ENCODE measurements at places on chromosomes 3 and 15.

DNA sequence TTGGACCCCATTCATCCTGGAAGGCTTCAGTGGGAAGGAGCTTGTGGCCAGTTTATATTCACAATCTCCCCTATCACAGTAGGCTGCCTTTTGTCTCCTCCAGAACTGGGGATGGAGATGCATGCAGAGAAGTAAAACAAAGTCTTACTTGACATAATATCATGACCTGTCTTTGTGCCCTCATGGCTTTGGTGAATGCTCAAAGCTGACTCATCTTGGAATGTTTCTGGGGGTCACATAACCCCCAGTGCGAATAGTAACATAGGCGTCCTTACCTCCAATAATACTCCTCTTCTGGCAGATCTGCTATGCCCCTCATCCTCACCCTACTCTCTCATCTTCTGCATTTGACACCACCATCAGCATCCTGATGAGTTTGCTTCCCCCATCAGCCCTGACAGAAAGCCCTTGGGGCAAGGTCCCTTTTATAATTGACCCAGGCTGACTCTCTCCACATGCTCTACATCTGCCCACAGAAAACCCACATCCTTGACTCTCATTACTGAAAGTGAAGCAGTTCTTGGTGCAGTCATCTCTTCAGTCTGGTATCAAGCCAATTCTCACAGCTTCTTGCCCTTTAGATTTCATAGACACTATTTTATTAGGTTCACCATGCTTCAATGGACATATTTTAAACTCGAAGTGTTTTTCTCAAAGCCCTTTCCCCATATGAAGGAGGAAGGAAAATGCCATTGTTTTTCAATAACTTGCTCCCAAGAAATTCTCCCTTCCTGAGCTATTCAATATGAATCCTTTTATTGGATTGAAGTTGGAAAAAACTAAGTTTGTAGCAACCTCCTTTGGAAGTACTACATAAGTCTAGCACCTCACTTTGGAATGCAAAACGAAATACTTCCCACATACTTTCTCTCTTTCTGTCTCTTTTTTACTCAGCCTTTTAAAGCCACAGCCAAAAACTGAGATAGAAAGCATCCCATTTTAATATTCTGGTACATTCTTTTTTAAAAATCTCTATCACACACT is 36.6 kb downstream of the OSTN start:
- DNase-seq = no peak

DNA sequence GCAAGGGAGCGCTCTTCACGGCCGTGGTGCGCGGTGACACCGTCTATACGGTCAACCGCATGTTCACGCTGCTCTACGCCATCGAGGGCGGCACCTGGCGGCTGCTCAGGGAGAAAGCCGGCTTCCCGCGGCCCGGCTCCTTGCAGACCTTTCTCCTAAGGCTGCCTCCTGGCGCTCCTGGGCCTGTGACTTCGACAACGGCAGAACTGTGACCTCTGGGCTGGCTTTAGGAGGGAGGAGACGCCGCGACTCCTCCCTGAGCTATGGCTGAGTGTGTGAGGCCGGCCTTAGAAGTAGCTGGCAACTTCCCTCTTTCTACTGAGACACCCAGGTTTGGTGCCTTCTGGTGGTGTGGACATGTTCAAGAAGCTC is 1.4 kb downstream of the KBTBD13 start:
- no peak for DNase-seq

DNA sequence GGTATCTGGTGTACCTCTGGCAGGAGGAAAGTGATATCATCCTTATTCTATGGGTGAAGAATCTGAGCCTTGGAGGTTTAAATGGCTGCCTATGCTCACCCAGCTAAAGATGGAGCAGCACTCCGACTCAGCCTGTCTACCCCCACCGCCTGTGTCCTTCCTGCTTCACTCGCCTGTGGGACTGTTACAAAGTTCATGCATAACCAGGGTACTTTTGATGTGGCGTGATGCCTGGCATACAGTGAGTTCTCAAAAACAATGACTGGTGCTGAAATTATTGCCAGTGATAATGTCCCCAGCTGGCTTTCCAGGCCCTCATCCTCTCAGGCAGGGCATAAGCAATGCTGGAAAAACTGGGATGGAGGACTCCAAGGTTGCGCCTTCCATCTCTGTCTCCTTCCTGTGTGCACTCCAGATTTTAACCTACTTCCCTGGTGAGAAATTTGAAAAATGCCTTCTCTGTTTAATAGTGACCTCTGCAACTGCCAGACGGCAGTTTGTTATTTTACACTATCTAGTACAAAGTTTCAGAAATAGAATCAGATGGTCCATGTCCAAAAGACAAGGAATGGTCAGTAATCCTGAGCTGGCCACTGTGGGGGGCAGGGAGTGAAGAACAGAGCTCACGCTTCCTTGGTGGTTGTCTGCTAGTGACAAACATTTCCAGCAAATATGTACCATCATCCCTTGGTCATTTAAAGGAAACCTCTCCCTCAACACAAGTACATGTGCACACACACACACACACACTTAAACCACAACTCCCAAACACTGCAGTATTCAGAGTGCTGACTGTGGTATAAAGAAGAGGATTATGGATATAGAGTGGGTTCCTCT is 86.5 kb upstream of the NMNAT3 start:
- no peak for DNase-seq

GRCh38 chr3:117526470-117527079 is 817.0 kb downstream of the TUSC7 start:
- DNase-seq = no peak

- no peak for DNase-seq
These were observed 32.4 kb upstream of the PIK3R4 start for GRCh38 chr3:130779031-130779430.

- no peak for DNase-seq
These were observed 1.2 kb downstream of the YEATS2 start for GRCh38 chr3:183698756-183699155.

DNA sequence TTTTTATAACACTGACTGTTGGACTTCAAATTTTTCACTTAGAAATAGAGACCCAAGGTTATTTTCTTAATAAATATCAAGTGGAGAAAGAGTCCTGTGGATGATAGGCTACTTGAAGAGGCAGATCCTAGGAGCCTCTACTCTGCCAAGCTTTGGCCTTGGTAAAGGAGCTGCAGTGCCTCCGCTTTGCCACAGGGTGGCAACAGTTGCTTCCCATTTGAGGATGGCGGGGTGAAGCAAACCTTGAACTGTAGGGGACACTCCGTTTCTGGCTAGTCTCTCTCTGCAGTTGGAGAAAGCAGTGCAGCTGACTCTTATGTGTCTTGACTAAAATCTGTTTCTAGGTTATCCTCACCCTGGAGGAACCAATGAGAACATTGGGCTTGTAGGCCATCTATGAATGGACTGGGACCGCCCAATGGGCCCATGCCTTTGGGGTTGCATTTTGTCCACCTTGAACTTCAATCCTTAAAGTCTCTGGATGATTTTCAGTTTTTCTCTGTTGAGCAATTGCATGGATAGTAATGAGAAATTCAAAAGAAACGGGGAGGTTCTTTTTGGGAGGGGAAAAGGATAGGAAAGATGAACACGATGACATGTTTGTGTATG is 9.8 kb downstream of the SCG5 start:
- no peak for DNase-seq

DNA sequence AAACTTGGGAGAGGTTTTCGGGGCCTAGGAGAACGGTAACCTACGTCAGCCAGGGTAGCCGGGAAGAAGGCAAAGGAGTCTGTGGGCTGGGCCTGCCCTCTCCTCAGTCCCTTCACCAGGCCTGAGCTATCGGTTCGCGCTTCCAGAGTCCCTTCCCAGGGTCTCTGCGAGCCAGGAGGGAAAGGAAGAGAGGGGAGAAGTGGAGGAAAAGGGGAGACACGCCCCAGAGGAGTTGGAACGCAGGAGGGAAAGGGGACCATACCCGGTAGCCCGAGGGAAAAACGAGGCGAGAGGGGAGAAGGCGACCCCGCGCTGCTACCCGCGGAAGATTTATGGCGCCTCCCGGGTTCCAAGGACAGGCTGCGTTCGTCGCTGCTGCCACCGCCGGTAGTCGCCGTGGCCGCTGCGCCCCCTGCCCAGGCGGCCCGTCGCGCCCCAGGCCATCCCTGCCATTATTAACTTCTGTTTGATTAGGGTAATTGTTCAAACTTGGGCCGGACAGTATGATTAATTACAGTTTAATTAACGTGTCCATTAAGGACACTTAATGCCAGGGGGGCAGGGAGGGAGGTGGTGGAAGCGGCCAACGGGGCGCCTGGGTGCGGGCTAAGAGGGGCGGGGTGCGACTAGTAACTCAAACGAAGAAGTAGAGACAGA is 3.4 kb upstream of the SKOR1 start:
- no peak for DNase-seq

- DNase-seq = no peak
These were observed 639 bp downstream of the MKRN3 start for GRCh38 chr15:23566071-23566554.
